ENCODE measurements at places on chromosomes 12 and 14.
A peak's percentile ranks its signal among the peaks of the same experiment; 100 is the strongest.

GRCh38 chr12:47190271-47190750, 110.6 kb upstream of the AMIGO2 start:
- no peak for DNase-seq

DNA sequence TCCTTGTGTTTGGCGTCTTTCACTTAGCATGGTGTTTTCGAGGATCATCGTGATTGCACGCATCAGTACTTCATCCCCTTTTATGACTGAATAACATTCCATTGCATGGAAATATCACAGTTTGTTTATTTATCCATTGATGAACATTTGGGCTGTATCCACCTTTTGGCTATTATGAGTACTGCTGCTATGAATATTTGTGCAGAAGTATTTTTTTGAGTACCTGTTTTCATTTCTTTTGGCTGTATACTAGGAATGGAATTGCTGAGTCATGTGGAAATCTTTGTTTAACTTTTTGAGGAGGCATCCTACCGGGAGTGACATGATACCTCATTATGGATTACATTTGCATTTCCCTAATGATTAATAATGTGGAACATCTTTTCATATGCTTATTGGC, 66.4 kb downstream of the WNK1 start:
- DNase-seq: no peak

GRCh38 chr12:31859232-31859977, 99.8 kb upstream of the RESF1 start:
- DNase-seq: no peak

DNA sequence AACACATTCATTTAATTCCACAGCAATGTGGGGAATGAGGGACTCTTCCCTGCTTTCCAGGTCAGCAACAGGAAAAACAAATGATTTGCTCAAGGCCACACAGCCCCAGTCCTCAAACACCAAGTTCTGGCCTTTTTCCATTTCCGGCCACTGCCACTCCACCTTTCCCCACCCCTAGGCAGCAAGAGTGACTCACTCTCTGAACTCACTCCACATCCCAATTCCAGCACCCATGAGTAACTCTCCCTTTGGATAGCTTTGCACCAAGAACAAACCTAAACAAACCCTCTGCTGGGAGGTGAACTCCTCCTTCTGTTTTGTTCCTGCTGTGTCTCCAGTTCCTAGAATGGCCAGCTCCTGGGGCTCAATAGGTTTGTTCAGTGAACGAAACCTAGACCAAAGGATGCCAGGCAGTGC, 30.4 kb upstream of the PLEKHG6 start:
- DNase-seq: no peak

GRCh38 chr12:121804417-121805111, 755 bp downstream of the SETD1B start:
- DNase-seq: no peak

DNA sequence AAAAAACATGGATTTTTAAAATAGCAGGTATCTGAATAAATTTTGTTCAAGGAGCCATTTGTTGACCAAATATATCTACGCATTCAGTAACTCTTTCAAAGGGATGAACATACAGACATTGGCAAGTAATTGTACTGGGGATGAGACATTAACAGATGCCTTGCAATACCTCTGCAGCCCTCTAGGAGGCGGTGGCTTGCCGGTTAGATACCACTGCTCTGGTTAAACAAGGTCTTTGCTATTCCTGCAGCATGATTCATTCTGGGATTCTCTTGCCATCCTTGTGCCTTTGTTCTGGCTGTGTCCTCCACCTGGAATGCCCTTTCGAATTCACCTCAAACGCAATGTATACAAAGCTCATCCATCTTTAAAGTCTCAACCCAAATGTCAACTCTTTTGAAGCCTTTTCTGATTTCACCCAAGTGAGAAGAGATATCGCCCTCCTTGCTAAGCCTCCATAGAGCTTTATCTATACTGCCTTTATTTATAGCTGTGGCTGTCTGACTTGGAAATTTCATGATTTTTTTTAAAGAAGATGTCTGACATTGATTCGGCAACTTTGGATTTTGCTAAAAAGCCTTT, 131.0 kb upstream of the SRRM4 start:
- DNase-seq: peak; percentile 9

- DNase-seq: no peak
Measured at GRCh38 chr12:129127211-129127610, 273.9 kb downstream of the GLT1D1 start.

GRCh38 chr12:68793975-68794652, 13.9 kb upstream of the MDM2 start:
- DNase-seq: no peak

Measured in activated CD4-positive, alpha-beta T cell treated with anti-CD3 and anti-CD28 coated beads for 24 hours (primary cell).